Stomach (tissue), 19 donors: ENCODE measurements at places on chromosomes 3 and 15. TPM values are rescaled to one million over a fixed set of nuclear protein-coding genes. Genes with fewer than 3 reads are reported as not detected.

GRCh38 chr15:68209735-68210408, 4.7 kb upstream of the CALML4 start:
- DNase-seq: no peak

DNA sequence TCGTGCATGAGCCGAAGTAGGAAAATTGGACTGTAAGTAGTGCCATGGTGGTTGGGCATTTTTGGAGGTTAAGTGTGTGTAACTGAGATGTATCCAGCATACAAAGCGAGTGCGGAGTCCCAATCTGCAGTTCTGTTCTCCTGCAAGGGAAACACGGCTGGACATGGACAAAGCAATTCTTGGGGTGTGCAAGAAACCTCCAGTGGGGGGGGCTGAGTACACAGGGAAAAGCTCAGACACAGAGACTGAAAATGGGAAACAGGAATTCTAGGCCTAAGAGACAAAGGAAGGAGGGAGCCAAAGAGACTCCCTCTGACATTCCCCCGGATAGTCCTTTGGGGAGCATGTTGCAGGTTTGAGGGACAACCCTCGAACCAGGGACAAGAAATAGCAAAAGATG, 83.2 kb upstream of the PLSCR4 start:
- DNase-seq: no peak

DNA sequence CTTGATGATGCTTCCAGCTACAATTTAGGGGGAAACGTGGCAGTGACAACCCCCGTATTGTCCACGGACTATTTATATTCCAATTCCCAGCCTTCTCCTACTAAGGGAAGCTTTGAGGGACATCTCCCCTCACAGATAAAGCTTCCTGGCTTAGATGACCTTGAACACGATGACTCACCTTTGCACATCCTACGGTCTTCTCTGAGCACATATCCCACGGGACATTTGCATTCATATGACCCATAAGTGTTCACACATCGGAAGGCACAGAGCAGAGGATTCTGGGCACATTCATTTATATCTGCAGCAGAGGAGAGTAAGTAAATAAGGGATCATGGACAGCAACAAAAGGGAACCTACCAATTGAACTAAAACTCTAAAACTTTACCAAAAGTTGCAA, 101.5 kb downstream of the DUT start:
- DNase-seq: no peak

- DNase-seq: no peak
Observed at GRCh38 chr3:73786321-73786807, 161.6 kb upstream of the PDZRN3 start.

DNA sequence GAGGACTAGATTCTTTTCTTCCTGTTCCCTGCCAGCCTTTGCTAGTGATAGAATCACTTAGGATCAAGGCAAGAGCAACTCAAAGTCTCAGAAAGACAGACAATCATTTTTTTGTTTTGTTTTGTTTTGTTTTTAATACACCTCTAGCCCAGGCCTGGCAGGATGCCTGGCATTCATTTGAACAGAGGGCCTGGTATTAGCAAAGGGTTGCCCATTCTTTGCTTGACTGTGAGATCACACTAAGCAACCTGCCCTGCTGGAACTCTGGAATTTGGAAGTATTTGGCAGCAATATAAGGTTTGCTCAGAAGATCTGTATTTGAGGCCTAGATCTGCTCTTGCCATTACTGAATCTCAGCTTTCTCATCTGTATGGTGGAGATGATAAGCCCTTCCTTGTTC, 21.8 kb upstream of the ATP13A5 start:
- DNase-seq: no peak

DNA sequence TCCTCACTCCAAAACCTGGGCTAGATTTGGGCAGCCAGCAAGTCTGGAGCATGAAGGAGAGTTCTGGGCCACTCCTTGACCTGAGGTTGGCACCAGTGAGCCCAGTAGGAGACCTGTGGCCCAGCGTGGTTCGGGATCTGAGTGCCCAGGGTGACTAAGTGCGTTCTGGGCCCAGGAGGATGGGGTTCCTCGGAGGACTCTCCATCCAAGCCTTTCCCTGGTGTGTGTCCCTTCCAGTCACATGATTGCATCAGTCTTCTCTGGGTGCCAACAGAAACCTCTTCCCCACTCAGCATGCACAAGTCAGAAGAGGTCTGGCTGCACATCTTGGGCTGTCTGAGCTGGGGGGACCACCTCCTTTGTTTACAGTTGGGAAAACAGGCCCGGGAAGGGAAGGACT, 14.9 kb downstream of the TMEM43 start:
- no peak for DNase-seq

DNA sequence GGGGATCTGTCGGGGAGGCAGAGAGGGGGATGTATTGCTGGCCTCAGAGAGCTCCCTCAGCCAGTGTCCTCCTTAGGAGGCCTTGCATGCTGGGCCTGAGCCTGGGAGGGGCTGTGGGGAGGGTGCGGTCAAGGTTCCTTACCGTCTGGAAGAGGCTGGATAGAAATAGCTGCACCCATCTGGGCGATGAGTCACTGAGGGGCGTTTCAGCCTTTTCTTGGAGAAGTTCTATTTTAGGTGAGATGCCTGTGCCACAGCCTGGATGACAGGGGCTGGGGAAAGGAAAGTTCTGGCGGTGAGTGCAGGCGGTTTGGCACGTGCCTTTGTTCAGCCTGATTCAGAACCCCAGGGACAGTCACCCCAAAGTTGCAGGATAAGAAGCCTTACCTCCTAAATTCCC, 35.7 kb upstream of the APEH start:
- peak; percentile 16 for DNase-seq

- DNase-seq: peak; percentile 34
Observed at GRCh38 chr3:119810018-119810435, 28.1 kb downstream of the NR1I2 start.

Gene MKRN2OS
- 11.0 TPM for polyA plus RNA-seq
